ENCODE measurements at places on chromosomes 3 and 15. TPM values are rescaled to one million over a fixed set of nuclear protein-coding genes. Genes with fewer than 3 reads are reported as not detected.

MASP1 gene
- total RNA-seq: 0.31 TPM

PLA2G4D gene
- not detected for total RNA-seq

CMTM8 gene
- 7.3 TPM for total RNA-seq

ZNF774 gene
- 2.6 TPM for total RNA-seq

SCN11A gene
- total RNA-seq: not detected

SLC12A1 gene
- not detected for total RNA-seq

EPHB3 gene
- not detected for total RNA-seq

KLHL40 gene
- total RNA-seq: not detected

ACOX2 gene
- total RNA-seq: 1.5 TPM

RTP4 gene
- 0.22 TPM for total RNA-seq

GHRL gene
- not detected for total RNA-seq

PPARG gene
- total RNA-seq: 1.5 TPM

C3orf85 gene
- total RNA-seq: not detected

TRPM1 gene
- not detected for total RNA-seq

SYNM gene
- 10.2 TPM for total RNA-seq

LRRC31 gene
- not detected for total RNA-seq

KNL1 gene
- total RNA-seq: 33.8 TPM

GOLGA6L7 gene
- total RNA-seq: not detected

TNFAIP8L3 gene
- 38.3 TPM for total RNA-seq

SPATA12 gene
- total RNA-seq: 0.14 TPM

MYZAP gene
- total RNA-seq: 8.1 TPM

OSBPL10 gene
- total RNA-seq: 37.1 TPM

C2CD4A gene
- 1.1 TPM for total RNA-seq

PP2D1 gene
- not detected for total RNA-seq

ZIC1 gene
- total RNA-seq: not detected

LMAN1L gene
- not detected for total RNA-seq

RHOV gene
- 0.18 TPM for total RNA-seq

SNRPA1 gene
- total RNA-seq: 80.8 TPM

GABRR3 gene
- total RNA-seq: not detected

NR2E3 gene
- 0.25 TPM for total RNA-seq

DPP8 gene
- 35.3 TPM for total RNA-seq

EIF4A2 gene
- total RNA-seq: 282 TPM

BNIP2 gene
- total RNA-seq: 90.1 TPM

FBXL2 gene
- total RNA-seq: 26.9 TPM

C3orf22 gene
- total RNA-seq: not detected

KIF7 gene
- 11.3 TPM for total RNA-seq

RTP3 gene
- not detected for total RNA-seq

PIF1 gene
- 52.7 TPM for total RNA-seq

CHRM5 gene
- total RNA-seq: not detected

GOLGA6A gene
- total RNA-seq: not detected

Measured in endothelial cell of umbilical vein (primary cell).